ENCODE measurements at places on chromosomes 1 and 21. TPM values are rescaled to one million over a fixed set of nuclear protein-coding genes. Genes with fewer than 3 reads are reported as not detected.
A peak's percentile ranks its signal among the peaks of the same experiment; 100 is the strongest.

Gene PRAMEF17
- total RNA-seq: not detected

Gene GNAT2
- not detected for total RNA-seq

Gene GBP2
- 2.2 TPM for total RNA-seq

Gene C8B
- not detected for total RNA-seq

Gene TAL1
- not detected for total RNA-seq

Gene FAM72D
- 11.9 TPM for total RNA-seq

Gene PRUNE1
- total RNA-seq: 24.1 TPM

Gene C1QC
- total RNA-seq: not detected

Gene CD53
- not detected for total RNA-seq

Gene ERVH48-1
- total RNA-seq: not detected

- DNase-seq: no peak
Measured at GRCh38 chr1:60222360-60223115, 149.0 kb upstream of the C1orf87 start.

GRCh38 chr21:37381883-37382585, 15.5 kb downstream of the DYRK1A start:
- no peak for DNase-seq

DNA sequence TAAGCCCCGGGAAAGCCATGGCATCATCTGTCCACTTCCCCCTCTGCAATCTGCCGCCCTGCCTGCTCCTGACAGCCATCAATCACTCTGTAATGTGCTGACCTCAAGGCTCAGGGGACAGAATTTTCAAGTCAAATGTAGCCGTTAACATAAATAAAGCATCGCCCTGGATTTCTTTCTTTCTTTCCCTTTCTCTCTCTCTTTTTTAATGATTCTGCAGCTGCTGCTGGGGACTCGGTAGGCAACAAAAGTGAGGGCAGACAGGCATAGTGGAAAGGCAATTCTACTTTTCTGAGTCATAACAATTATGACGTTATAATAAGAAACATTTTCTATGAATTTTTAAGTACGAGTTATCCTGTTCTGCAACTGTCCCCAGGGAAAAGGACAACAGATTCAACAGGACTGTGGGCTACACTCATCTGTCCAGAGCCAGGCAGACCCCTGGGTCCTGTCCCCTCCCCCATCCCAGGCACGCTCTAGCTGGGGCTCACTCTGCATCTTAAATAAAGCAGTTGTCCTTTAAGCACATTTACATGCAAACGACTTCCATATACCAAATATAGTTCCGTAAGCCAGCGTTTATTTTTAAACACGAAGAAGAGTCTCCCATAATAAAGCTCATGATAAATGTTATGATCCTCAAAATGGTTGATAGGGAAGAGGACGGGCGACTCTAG, 78.7 kb downstream of the SSBP3 start:
- no peak for DNase-seq

DNA sequence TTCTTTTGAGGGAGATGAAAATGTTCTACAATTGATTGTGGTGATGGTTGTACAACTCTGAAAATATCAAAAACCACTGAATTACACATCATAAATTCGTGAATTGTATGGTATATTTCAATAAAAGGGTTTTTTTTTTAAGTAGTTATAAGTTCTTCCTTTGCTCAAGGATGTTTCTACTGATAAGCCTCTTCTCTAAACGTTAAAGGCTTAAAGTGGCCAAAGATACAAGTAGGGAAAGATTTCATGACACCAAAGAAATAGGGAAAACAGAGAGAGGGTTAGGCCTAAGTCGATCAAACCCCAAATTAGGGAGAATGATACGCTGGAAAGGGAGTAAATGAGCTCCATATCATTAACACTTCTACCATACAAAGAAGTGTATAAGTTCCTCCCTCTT, 4.1 kb downstream of the KDM5B start:
- DNase-seq: no peak

DNA sequence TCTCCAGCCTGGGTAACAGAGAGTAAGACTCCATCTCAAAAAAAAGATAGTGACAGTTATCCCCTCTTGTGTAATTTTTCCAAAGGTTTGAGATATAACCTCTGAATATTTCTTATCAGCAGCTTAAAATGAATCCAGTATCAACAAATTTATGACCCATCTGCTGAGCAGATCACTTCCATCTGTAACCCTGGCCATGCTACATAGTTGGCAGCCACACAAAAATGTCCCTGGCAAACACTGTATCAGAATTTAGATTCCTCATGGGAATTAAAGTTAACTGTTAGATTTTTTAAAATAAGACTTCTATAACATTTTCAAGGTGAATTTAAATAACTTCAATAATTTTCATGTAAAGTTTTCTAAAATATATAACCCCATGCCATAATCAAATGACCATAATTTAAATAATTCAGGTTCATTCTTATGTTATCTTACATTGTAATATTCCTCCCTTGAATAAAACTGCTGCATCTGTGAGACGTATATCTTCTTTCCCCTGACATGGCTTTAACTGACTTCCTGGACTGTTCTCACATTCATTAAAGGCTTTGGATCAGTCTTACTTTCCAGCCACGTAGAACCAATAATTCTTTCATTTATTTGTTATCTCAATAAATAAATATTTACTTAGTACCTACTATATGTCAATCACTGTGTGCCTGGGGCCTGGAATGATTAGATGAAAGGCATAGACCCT, 5.3 kb upstream of the PRPF38B start:
- no peak for DNase-seq

DNA sequence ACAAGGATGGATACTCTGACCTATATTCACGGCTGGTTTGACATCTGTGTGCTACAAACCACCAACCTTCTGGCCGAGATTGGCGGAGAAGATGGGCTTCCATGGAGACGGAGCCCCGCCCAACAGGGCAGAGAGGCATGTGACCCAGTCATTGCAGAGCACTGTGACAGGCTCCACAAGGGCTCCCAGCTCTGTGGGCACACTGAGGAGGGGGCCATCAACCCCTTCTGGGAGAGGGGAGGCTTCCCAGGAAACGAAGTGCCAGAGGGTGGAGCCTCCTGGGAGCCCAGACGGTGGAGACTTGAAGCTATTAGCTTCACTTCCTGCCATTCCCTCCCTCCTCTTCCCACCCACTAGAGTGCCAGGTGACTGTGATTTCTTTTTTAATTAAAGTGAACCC, 71.6 kb upstream of the IFFO2 start:
- no peak for DNase-seq

GRCh38 chr1:81432059-81432458, 368.7 kb upstream of the ADGRL2 start:
- no peak for DNase-seq

DNA sequence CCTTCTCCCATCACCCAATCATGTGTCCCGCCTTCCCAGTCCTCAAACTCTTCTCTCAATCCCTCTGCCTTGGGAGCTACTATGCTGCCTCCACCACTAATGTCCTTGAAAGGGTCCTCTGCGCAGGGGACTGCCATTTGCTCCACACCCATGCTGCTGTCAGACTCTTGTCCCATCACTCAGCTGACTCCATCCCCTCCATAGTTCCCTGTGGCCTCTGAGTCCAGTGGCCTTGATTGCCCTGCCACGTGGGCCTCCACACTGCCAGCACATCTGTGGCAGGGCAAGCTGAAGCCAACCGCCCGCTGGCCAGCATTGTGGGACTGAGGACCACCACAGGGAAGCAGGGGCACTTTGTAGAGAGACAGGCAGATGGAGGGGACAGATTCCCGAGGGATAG, 1.3 kb upstream of the TNNT2 start:
- no peak for DNase-seq

DNA sequence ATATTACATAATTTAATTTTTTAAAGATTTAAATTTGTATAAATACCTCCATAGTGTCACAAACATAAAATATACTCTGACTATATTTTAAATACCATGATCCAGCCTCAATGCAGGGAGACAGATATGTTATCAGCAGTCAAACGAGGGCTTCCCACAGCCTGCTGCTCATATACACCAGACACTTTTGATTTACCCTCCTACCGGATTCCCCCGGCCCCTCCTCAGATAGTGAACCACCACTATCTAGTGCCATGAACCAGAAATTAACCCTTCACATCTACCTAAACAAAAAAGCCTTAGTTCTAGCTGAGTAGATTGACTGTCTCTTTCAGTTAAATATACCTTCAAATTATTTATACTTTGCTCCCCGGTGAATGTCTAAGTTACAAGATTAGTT, 52.4 kb upstream of the C1orf53 start:
- no peak for DNase-seq

DNA sequence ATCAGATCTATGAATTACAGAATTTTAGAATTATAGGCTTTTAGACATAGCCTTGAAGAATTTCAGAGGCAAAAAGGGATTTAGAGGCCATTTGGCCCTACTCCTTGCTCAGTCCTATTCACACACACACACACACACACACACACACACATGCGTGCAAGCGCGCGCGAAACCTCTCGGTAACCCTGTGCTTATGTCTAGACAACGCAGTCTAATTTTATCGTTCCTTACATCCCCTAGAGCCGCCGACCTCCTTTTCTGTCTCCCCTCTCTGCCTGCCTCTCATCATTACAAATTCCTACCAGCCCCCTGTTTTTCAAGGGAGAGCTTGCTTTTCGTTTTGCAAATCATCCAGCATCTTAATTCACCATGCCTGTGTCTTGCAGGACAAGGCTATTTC, 252.1 kb downstream of the FOXD2 start:
- no peak for DNase-seq

- DNase-seq: peak; percentile 43
Measured at GRCh38 chr1:230891413-230891812, 23.1 kb upstream of the C1orf198 start.

DNA sequence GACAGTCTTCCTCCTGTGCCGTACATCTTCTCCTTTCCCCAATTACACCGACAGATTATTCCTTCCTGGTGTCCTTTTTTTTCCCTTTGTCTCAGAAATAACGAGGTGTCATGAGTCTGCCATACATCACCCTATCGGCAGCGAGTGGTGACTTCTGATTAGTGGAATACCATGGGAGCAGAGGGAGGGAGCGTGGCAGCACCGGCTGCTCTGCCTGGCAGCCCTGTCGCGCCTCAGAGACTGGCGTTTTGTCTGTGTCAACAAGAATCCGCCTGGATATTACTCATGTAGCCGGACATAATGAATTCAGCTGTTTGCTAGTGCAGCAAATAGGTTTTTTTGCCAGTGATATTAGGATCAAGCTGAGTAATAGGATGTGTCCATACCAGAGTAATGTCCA, 51.8 kb downstream of the UTP25 start:
- DNase-seq: peak; percentile 52

DNA sequence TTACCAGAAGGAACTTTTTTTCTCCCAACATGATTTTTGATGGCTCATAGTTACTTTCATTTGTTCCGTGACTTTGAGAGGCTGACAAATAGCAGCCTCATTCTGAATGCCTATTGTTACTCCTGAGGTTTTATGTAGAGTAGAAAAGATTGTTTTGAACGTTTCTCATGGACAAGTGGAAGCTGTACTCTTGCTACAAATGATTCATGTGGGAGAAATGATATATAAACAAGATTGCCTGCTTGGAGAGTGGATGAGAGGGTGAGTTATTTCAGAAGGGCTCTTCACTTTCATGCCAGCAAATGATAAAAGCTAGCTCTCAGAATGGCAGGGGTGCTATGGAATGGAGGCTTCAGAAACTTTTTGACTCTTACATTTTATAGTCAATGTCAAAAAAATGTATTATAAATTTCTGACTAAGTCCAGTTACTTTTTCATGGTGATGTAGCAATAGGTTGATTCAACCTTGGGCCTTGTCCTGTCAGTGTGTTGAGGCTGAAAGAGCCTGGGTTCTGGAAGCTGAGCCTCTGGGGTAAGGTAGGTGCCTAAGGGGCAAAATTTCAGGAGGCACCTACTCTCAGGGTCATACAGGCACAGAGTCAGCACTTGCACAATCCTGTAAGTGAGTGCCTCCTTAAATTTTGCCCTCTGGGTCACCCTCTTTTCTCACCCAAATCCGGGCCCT, 19.4 kb downstream of the JUN start:
- DNase-seq: peak; percentile 49

DNA sequence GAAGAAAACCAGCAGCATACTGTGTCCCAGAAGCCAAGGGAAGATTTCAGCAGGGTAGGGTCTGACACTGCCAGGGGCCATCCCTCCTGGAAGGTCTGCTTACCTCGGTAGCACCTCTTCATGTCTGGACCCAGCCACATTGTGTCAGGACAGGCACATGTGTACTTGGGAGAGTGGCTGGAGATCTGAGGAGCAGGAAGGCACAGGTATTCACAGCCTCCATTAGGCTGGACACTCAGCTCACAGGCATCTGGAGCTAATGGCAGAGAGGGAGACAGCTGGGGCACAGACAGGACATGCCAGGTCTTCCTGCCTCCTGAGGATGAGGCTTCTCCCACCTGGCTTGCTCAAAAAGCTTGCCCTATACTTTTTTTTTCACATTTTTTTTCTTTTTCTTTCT, 19.9 kb upstream of the MAGOH start:
- no peak for DNase-seq

DNA sequence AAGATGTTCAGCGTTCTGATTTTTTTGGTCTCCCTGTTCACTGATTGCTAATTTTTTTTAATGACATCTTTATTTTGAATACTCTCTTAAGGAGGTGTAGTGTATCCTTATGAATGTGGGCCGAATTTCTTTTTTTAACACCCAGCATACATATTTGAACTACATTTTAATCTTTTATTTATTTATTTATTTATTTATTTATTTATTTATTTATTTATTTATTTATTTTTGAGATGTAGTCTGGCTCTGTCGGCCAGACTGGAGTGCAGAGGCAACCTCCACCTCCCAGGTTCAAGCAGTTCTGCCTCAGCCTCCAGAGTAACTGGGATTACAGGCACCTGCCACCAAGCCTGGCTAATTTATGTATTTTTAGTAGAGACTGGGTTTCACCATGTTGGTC, 15.1 kb downstream of the ZBTB8A start:
- no peak for DNase-seq

DNA sequence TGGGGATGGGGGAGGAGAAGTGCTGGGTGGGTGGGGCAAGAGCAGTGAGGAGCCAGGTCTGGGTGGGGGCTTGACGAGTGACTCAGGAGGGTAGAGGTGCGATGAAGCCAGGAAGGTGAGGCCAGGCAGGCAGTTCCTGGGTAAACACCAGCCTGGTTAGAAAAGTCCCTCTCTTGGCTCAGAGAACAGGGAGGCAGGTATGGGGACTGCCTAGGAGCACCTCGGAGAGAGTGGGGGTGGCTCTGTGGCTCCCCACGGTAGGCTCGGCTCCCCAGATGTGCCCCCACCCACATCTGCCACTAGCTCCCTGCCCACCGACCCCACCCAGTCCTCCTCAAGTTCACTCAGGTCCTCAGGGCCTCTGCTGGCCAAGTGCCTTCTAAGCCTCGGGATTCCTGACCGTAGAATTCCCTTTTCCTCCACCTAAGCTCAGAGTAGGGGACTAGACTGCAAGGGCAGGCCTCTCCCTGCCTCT, 1.2 kb downstream of the HSPG2 start:
- peak; percentile 45 for DNase-seq

GRCh38 chr1:185917646-185918045, 183.5 kb downstream of the HMCN1 start:
- DNase-seq: peak; percentile 71

DNA sequence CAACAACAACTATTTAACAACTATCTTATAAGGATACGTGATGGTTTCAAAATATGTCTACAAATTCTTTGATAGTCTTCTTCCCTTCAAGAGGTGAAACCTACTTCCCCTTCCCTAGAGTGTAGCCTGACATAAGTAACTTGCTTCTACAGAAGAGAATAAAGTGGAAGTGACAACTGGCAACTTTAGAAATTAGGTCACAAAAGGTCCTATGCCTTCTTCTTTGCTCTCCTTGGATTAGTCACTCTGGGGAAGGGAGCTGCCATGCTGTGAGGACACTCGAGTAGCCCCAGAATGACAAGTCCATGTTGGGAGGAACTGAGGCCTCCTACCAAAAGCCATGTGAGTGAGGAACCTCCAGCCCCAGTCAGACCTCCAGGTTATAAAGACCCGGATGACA, 19.2 kb downstream of the EFCAB14 start:
- no peak for DNase-seq

GRCh38 chr1:206691604-206692003, 6.9 kb downstream of the MAPKAPK2 start:
- no peak for DNase-seq
